ENCODE measurements at places on chromosomes 4 and X.

DNA sequence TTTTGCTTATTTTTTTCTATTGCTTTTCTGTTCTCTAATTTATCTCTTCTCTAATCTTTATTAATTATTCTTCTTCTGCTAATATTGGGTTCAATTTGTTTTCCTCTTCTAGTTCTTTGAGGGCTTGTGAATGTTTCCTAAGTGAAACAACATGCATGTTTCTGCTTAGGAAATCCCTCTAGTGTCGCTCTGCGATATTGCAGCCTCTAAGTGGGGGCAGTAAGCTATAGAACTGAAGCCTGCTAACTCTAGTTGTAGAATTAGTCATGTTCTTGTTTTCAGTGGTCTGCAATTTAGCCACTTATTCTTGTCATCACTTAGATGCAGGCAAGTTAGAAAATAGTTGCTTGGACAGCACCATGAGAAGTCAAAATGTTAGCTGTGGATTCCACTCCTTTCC lies 222.6 kb downstream of the SPIN4 start:
- no peak for DNase-seq

DNA sequence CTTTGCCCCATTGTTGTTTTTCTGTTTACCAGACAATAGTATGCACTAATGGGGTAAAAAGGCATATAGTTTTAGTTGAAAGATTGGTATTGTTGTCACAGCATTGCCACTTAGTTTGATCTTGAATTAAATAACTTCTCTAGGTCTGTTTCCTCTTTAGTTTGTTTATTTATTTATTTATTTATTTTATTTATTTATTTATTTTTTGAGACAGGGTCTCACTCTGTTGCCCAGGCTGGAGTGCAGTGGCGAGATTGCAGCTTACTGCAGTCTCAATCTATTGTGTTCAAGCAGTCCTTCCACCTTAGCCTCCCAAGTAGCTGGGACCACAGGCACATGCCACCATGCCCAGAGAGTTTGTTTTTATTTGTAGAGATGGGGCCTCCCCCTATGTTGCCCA lies 138.6 kb downstream of the KDM6A start:
- DNase-seq: no peak

- no peak for DNase-seq
Observed at GRCh38 chrX:41870719-41871151, 52.6 kb downstream of the CASK start.

GRCh38 chr4:101621120-101621519 lies 169.4 kb upstream of the BANK1 start:
- DNase-seq: no peak

GRCh38 chr4:43485196-43485595 lies 592.7 kb downstream of the GRXCR1 start:
- no peak for DNase-seq

GRCh38 chr4:139872274-139872673 lies 206.7 kb downstream of the MGST2 start:
- DNase-seq: no peak

GRCh38 chrX:49915361-49916222 lies 6.8 kb upstream of the CLCN5 start:
- DNase-seq: no peak

DNA sequence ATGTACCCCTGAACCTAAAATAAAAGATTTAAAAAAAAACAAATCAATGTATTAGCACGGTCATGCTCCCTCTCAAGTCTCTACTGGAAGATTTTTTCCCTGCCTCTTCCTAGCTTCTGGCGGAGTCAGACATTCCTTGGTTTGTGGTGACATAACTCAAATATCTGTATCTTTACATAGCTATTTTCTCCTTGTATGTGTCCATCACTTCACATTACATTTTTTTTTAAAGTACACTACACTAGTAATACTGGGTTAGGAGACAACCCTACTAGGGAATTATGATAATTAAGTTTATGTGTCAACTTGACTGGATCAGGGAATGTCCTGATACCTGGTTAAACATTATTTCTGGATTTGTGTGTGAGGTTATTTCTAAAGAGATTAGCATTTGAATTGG lies 1197.9 kb downstream of the TECRL start:
- DNase-seq: no peak

GRCh38 chr4:97353876-97354275 lies 789.4 kb downstream of the STPG2 start:
- no peak for DNase-seq

DNA sequence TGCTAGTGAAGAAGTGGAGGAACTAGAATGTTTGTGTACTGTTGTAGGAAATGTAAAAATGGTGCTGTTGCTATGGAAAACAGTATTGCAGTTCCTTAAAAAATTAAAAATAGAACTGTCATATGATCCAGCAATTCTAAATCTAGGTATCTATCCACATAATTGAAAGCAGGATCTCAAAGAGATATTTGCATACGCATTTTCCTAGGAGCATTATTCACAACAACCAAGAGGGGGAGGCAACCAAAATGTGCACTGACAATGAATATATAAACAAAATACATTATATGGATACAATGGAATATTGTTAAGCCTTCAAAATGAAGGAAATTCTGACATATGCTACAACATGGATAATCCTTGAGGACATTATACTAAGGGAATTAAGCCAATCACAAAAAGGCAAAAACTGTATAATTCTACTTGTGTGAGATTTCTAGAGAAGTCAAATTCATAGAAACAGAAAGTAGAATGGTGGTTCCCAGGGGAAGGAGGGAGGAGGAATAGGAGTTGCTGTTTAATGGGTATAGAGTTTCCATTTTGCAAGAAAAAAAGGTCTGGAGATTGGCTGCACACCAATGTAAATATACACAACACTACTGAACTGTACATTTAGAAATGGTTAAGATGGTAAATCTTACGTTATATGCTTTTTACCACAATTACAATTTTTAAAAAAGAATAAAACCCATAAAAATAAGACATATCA lies 35.6 kb upstream of the KCNE5 start:
- DNase-seq: no peak

GRCh38 chrX:1106478-1107210 lies 105.8 kb downstream of the CRLF2 start:
- DNase-seq: no peak

DNA sequence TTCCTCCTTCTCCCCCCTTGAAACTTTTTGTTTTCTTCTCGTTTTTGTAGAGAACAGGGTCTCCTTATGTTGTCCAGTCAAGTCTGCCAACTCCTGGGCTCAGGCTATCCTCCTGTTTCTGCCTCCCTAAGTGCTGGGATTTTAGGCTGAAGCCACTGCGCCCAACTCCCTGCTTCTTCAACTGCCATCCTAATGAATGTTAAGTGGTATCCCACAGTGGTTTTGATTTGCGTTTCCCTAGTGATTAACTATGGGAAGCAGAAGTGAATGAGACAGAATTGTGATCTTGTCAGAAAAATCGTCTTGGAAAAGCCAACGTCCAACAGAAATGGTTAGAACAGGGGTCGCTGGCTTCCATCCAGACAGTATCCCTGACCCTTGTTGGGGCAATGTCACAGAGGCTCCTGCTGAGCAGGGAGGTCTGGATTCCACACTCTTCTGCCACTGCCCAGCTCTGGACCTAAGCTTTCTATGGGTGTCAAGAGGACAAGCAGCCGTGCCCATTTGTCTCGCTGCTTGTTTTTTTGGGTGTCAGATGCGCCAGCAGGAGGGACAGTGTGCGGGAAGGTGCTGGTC lies 869 bp upstream of the ADD1 start:
- DNase-seq: no peak

GRCh38 chrX:11722304-11722703 lies 35.7 kb upstream of the MSL3 start:
- DNase-seq: no peak

GRCh38 chrX:106933538-106933961 lies 13.3 kb downstream of the CLDN2 start:
- DNase-seq: no peak

GRCh38 chr4:121192013-121192412 lies 27.9 kb upstream of the TNIP3 start:
- DNase-seq: no peak

GRCh38 chrX:50100188-50100587 lies 100.6 kb downstream of the AKAP4 start:
- no peak for DNase-seq

DNA sequence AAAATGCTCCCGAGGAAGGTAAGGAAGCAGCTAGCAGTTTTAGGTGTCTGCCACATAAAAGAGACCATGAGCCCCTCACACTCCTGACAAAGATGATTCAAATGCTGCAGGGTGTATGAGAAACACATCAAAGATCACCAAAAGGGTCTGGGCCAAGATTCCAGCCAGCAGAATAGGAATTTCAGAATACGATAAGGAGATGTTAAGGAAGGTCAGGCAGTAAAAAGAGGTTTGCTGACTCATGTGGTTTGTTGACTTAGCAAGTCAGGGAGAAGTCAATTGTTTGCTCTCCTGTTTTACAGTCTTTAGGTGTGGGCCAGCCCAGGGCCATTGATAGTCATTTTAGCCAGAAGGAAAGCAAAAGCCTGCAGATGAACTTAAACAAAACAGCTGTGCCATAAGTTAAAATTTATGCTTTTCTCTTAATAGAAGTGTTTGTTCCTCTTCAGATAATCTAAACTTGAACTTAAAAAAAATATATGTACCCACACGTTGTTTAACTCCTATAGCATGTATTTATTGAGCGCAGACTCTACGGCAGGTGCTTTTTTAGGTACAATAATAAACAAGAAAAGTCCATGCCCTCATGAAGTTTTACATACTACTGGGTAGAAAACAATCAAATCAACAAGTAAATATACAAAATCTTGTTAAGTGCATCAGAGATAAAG lies 115.6 kb downstream of the CAMK2D start:
- DNase-seq: no peak
